ENCODE measurements at places on chromosomes 4 and X.

DNA sequence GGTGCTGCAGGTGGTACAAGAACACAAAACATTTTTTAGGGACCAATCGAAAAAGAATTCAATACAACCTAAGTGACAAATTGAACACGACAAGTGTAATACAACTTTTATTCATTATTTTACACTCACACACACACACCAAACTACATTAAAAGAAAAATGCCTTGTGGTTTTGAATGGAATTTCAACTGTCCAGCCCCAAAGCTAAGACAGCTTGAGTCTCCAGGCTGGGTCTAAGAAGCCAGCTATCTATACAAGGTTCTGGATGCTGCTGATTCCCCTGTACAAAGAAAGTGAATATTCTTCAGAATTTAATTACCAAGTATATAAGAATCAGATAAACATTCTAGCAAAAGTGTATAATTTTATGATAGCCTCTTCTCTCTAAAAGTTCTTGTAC, 118.2 kb downstream of the PPP3CA start:
- no peak for DNase-seq

- no peak for DNase-seq
Measured at GRCh38 chr4:103887191-103887590, 167.4 kb upstream of the TACR3 start.

DNA sequence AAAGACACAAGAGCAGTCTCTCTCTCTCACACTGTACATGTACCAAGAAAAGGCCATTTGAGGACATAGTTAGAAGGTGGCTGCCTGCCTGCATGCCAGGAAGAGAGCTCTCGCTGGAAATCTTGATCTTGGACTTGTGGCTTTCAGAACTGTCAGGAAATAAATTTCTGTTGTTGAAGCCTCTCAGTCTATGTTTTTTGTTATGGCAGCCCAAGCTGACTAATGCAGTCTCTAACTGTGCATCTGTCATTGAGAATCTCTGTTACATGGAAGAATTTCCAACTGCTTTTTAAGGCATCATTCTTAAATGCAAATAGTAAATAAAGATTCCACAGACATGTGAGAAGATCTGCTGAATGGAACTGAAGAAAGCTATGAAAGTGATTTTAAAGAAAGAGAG, 198.3 kb downstream of the PCDH10 start:
- DNase-seq, result no peak

DNA sequence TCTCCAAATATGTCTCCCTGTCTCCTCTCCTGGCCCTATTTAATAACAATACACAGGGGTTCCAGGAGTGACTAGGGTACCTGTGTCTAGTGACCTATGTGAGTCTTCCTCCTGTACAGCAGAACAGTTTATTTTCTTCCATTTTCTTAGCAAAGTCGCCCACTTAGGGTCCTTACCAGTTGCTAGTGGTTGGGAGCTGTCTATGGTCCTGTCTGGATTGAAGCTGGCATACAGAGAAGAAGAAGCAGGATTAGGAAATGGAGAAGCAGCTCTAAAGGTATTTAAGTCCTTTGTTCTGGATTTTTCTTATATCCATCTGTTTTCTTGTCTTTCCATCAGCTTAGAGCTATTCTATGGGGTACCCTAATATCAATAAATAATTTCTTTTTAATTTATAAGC, 587.1 kb upstream of the CPEB2 start:
- no peak for DNase-seq

GRCh38 chr4:146183209-146183608, 7.7 kb downstream of the LSM6 start:
- DNase-seq, result no peak

GRCh38 chr4:177573507-177573906, 131.3 kb upstream of the AGA start:
- DNase-seq, result no peak

DNA sequence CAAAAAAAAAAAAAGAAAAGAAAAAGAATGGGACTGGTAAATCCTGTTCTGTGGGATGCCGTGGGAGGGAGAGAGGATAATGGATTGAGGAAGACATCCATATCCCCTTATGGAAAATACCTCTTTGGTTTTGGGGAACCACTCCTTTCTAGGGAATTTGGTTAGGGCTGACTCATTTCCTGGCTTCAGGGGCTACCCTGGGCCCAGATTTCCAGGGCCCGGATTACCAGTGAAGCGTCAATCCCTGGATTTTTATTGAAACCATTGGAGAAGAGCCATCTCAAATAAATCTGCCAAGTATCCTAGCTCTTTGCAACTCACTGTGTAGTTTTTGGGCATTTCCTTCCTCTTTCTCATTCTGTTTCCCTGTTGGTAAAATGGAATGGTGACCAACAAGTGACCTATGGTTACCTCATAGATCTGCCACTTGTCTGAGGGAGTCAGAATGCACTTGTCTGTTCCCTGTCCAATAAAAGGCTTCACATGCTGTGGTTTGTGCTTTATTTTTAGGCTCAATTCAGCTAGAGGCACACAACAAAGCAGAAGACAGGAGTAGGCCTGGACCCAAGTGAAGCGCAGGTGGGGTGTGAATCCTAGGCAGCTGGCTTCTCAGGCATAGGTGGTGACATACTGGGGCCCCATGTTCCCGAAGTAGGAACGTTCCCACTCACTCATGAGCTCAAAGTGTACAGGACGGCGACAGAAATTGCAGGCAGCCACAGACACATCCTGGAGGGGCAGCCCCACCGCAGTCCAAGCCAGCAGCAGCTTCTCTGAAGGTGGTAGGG, 8.6 kb downstream of the APEX2 start:
- no peak for DNase-seq

GRCh38 chr4:8547912-8548730, 32.1 kb upstream of the GPR78 start:
- DNase-seq, result no peak

- DNase-seq, result no peak
Measured at GRCh38 chr4:104436542-104436941, 58.2 kb downstream of the CXXC4 start.

DNA sequence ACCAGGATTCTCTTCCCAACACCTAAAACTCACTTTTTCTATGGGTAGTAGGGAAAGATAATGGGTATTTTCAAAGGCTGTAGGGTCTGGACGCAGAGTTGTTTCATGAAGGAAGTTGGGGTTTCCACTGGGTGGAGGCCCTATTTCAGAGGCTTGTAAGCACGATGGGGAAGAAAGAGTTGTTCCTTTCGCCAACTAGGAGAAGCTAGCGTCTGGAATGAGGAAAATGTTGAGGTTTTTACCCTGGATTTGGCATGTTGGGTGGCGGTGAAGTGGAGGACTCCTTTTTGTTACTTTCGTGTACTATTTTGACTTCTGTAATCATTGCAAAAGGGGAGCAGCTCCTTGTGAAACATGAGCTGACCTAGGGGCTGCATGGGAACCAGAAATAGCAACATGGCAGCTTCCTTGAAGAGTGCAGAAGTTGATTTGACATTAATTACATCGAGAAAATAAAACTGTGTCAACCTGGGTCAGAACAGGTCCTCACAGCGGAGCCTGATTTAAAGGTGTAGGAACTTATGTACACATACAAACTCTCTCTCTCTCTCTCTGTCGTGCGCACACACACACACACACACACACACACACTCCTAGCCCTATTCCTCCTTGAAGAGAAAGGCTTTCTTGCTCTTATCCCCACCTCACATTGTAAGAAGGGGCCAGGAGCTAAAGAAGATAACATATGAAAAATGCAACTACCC, 19.1 kb downstream of the VSIG4 start:
- DNase-seq, result no peak

- no peak for DNase-seq
Measured at GRCh38 chrX:14235004-14235403, 205.3 kb upstream of the GEMIN8 start.

GRCh38 chr4:102541697-102542096, 40.5 kb downstream of the NFKB1 start:
- DNase-seq, result no peak

DNA sequence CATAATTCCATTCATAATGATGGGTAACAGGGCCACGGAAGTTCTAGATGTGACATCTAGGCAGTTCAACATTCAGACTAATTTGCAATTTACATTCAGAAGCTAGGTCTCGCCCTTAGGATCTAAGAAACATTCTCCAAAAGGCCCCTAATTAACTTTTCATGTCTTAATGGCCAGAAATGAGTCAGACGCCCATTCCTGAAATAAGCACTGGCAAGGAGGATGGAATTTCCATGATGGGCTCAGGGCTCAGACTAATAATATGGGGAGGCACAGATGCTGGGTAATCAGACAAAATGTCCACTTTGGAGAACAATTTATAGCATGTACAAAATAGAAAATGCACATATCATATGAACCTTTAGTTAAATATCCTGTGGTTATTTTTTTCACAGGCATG, 102.8 kb upstream of the RPS6KA3 start:
- DNase-seq, result no peak

DNA sequence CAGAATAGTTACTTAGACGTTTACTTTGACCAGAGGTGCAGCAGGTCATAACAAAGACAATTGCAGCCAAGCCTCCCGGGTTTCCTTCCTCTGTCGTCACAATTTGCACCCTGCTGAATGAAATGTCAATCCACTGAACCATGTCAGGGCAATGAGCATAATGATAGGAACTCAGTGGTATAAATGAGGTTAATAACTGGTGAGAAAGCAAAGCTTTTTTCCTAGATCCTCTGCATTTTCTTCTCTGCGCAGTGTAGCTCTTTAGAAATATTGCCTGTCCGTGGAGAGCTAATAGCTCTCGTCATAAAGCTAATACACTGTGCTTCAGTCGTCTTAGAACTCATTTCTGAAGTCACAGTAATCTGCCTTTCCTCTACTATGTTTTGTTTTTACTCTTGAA, 1960.1 kb upstream of the ADGRL3 start:
- no peak for DNase-seq

GRCh38 chr4:101952985-101953384, 162.5 kb downstream of the BANK1 start:
- no peak for DNase-seq

DNA sequence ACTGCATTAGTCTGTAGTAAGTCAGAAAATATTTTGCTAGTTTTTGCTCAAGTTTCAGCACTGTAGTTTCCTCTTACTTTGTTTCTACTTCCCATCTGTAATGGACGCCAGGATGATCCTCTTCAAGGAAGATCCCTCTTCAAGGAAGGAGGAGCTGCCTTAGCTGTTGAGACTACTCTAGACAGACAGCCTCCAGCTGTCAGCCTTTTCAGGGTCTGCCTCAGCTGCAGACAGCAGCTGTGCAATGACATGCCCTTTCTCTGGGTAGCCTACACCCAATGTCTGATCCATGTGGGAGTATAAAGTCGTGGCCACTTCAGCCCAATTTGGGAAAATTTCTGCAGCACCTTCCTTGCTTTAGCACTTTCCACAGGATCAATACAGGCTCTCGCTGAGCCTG, 281.0 kb upstream of the MAOA start:
- no peak for DNase-seq

- no peak for DNase-seq
Measured at GRCh38 chr4:130288576-130288975, 1192.6 kb downstream of the C4orf33 start.

GRCh38 chrX:133776072-133776471, 209.3 kb downstream of the GPC3 start:
- DNase-seq, result no peak

GRCh38 chr4:44725726-44726037, 674 bp downstream of the GNPDA2 start:
- no peak for DNase-seq

DNA sequence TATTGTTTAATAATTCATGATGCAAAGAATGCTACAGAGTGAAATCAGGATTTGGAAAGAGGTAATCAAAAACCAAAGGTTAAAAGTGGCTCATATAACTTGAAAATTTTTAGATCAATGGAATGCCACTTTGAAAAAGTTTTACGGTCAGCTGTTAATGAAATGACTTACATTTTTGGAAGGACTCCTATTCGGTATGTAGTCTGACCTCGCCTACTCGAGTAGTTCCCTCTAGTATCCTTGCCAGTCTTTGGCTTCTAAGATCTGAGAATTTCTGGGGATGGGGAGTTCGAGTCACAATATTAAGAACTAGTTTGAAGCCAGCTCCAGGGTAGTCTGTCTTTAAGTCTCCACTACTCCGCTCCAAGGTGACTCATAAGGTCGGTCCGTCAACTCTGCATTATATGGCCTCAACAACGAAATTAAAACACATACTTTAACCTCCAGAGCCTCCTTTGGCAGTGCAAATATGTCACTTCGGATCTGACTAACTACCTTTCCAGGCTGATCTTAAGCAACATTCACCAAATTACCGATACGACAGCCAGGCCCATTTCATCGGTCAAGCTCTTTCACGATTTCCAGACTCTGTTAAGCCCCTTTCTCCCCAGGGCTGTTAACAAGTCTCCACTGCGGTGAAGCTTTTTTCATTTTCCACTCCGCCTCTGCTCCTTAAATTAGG, 733 bp upstream of the NAA15 start:
- no peak for DNase-seq

GRCh38 chr4:87069037-87069742, 134.4 kb downstream of the AFF1 start:
- DNase-seq, result no peak

DNA sequence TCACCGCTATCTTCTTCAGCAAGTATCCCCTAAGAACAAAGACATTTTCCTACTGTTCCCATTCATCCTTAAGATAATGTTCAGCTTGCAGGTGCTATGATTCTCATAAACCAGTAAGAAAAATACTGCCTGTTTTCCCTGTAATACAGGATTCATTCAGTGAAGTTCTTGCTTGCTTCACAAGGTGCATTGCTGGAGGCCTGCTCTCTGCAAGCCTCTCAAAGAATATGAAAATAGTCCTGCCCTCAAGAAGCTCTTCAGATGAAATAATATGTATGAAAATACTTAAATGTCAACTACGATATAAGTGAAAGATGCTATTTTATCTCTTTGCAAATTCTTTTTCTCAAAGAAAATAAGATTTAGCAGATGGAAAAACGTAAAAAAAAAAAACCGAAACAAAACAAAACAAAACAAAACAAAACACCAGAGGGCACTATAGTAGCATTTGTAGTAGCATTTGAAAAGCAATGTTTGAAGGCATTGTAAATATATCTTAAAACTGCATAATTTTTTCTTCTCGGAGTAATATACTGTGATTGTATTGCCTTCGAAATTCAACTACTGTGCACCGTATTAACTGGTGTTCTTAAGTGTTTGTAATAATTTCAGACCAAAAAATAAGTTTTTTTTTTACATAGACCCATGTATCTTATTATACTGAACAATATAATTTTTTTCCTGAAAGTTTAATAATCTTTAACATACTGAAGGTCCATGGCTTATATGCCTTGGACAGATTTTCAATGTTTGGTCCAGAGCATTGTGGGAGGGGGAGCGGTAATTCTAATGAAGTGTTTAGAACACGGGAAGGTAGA, 26.0 kb downstream of the ADH4 start:
- no peak for DNase-seq

DNA sequence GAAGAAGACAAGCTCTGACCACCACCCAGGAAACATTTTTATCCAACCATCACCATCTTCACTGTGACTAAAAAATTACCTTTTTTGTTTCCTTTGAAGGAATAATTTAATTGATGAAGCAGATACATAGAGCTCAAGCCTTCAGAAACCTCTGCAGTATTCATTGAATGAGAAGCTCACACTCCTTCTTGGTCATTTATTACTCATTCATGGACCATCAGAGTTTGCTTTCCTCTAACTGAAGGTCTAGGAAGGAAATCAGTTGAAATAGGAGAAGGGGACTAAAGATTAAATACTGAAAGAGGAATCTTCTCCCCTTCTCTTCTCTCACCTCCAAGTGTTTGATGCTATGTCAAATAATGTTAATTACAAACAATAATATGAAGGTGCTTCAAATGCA, 290.6 kb upstream of the KLF3 start:
- DNase-seq, result no peak

Measured in CD4-positive, alpha-beta T cell treated with Interferon gamma for 1 hour (primary cell).